ENCODE measurements at places on chromosomes 7 and 10.
A peak's percentile ranks its signal among the peaks of the same experiment; 100 is the strongest.

DNA sequence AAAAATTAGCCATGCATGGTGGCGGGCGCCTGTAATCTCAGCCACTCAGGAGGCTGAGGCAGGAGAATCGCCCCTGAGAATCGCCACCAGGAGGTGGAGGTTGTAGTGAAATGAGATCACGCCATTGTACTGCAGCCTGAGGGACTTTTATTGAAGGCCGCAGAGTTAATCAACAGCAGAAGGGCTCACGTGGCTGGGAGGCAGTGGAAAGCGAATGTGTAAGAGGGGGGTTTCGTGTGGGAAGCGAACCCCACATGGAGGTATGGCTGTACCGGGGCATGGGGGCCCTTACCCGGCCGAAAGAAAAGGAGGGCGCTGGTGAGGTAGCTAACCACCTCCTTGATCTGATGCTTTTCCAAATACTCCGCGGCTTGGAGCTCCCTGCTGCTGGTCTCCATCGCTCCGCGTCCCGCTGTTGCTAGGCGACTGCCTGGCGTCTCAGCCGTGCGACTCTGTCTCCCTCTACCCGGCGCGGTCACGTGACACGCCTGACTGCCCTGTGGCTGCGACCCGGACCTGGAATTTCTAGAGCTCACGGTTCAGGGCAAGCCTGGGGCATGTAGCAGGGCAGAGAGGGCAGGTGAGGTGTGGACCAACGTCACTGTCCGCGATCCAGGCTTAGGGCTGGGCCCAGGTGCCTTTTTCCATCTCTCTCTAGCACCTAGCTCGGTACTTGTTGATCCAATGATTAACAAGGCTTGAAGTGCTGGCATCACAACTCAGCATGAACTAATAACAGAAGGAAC is at the start of gene EFCAB10:
EFCAB10 (minus strand) TSS at position 428 of the 746 bp plus-strand sequence; CDS start at position 398, 30 bp downstream.
- DNase-seq: peak; percentile 67

- no peak for DNase-seq
Measured at GRCh38 chr7:46011059-46011458, 90.0 kb upstream of the IGFBP3 start.

- no peak for DNase-seq
Measured at GRCh38 chr7:134856691-134857090, 77.3 kb downstream of the CALD1 start.

- DNase-seq: no peak
Measured at GRCh38 chr10:29408847-29409240, 120.0 kb downstream of the LYZL1 start.

DNA sequence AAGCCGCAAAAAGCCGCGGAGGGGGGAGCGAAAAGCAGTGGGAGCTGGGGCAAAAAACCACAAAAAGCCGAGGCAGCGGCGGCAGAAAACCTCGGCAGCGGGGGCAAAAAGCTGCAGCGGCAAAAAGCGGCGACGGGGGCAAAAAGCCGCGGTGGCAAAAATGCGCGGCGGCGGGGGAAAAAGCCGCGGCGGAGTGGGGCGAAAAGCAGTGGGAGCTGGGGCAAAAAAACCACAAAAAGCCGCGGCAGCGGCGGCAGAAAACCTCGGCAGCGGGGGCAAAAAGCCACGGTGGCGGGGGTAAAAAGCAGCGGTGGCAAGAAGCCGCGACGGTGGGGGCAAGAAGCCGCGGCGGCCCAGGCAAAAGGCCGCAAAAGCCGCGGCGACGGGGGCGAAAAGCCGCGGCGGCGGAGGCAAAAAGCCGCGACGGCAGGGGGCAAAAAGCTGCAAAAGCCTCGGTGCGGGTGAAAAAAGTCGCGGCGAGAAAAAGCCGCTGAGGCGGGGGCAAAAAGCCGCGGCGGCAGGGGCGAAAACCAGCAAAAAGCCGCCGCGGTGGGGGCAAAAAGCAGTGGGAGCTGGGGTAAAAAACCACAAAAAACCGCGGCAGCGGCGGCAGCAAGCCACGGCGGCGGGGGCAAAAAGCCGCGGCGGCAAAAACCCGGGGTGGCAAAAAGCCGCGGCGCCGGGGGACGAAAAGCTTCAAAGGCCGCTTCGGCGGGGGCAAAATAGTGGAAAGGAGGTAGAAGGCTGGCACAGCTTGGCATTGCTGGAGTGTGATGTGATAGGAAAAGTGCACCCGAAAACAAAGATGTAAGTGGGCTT is 135.9 kb downstream of the ZNF92 start:
- peak; percentile 12 for DNase-seq

GRCh38 chr7:150388709-150389531 is 9.8 kb downstream of the ZNF775 start:
- DNase-seq: no peak

DNA sequence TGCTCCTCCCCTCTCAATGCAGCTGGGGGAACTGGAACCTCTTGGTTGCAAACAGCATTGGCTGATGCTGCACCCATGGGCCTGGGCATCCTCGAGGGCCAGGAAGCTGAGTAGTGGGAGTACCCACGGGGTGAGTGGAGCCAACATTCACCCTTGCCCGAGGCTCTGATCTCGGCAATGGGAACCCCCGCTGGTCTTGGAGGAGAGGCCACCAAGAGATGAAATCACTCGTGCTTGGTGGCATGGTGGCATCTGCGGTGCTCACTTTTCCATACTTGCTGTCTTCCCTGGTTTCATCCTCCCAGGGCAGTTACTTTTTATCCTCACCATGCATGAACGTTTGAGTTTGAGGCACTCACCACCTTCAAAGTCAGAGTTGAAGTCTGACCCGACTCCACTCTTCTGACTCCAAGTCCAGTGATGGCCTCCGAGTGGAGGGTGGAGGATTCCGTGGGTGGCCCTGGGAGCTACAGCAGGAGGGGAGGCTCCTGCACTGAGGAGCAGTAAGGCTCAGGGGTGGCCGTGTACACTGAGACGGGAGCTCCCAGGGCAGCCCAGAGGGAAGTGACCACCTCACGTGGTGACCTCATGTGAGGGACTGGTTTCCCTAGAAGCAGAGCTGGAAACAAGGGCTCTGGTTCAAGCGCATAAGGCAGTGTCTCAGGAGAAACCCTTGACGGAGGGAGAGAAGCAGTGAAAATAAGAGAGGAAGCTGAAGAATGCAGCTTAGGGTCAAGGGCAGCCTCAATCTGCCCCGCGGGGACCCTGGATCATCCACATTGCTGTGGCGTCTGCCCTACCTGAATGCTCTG is 349.1 kb downstream of the TCERG1L start:
- DNase-seq: no peak

DNA sequence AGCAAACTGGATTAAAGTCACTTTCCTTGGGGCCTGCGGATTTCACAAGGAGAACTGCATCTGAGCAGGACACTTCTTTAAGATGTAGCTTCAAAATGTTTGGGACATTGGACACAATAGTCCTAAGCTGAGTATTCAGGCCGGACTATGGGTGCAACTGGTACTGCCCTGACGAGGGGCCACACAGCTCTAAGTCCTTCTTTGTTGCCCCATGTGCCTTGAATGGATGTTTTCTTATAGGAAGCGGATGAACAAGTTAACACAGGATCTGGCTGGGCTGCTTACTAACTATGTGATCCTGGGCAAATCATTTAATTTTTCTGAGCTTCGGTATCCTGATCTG is 147.8 kb upstream of the KLF14 start:
- no peak for DNase-seq
